ENCODE measurements at places on chromosomes 5 and 9.

DNA sequence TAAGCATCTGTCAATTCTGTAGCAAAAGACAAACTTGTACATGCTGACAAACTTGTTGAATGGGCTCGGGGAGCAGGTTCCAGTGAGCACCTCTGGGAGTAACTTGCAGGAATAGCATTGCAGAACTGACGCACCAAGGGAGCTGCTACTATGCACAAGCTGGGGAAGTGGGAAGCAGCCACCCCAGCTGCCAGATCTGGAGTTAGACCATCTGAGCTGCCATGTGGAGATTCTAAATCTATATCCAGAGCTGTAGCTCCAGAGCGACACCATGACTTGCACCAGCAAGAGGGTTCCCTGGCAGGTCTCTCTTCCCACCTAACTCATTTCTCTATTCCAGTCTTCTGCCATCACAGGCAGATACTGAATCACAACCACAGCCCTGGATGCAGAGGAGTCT, 346.0 kb upstream of the PANK3 start:
- no peak for DNase-seq

DNA sequence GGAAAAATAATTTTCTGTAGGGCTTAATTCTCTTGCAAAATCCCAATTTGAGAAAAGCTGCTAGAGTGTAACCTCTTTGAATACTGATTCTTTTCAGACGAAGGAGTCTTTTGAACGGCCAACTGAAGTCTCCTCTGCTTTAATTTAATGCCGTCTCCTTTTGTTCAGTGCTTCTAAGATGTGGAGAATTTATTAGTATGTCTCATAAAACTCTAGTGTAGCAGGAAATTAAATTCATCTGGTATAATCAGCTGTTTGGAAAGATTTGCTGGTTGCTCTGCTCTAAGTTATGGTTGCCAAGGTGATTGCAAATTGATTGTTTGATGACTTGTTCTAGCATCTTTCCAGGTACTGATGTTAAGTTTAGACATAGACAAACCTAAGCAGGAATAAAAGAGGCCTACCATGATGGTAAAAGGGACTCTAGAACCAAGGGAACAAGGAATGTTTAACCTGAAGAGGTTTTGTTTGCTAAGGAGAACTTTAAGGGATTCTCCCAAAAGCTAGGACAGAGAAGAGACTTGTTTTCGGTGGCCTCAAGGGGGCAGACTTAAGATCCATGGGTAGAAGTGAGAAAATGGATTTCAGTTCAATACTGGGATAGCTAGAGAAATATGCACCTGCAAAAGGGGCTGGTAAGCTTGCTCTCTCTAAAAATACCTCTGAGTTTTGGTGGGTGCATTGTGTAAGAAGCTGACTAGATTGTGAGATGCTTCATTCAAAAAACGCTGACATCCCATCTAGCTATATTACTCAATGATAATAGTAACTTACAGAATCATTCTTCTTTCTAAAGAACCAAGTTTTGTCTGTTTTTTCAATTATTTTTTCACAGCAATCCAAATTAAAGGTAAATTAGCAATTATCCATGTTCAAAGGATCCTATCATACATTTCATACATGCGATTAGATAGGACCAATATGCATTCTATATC, 5.7 kb upstream of the ADRB2 start:
- DNase-seq: peak; percentile 40

GRCh38 chr5:123178683-123179082, 89.6 kb downstream of the PRDM6 start:
- DNase-seq: no peak

DNA sequence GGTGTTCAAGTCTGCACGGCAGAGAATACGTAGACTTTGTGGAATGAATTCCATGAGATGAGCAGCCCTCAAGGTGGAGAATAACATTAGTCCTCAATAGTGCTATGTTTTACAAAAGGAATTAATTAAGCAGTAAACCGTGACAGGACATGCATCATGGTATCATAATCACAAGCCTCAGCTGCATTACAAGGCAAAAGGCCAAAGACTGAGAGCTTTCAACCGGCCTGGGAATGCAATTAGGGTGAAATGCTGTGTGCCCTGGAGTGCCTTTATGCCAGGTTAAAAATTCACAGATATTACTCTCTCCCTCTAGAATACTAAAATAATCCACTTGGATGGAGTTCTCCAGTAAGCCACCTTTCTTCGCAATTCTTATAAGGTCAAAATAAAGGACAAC, 270.6 kb downstream of the MLLT3 start:
- peak; percentile 49 for DNase-seq

- no peak for DNase-seq
These were observed 19.3 kb downstream of the MOCS2 start for GRCh38 chr5:53090229-53090628.

GRCh38 chr5:158884827-158885518, 214.7 kb downstream of the EBF1 start:
- DNase-seq: no peak

GRCh38 chr5:144438237-144438636, 267.6 kb downstream of the KCTD16 start:
- DNase-seq: no peak

DNA sequence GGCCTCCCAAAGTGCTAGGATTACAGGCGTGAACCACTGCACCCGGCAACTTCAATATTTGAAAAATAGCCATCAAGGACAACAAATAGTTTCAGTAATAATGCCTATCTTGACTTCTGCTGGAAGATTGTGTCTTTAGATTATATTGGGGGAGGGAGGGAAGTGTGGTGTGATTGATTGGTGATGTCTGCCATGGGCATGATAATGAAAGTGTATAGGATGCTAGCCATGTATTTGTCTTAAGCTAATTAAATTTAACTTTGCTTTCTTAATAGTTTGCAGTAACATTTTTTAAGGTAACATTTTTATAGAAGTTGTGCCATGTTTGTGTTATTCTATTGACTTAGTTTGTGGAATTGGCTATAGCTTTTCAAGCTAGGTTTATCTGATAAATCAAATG, 4.6 kb downstream of the JMY start:
- DNase-seq: no peak

DNA sequence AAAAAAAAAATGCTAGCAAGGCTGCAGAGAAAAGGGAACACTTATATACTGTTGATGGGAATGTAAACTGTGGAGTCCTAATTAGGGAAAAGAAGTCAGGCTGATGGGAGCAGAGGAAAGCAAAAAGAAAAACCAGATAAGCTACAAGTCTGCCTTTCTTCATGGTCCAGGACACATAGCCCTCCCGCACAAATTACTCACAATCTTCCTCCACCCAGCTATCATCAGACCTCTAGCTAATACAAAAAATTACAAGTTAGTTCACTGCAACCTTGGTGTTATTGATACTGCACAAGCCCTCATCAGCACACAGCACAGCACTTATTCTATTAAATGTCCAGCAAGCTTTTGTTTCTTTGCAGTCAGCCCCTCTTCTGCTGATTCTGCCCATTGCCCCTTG, 186.0 kb upstream of the ADRA1B start:
- no peak for DNase-seq

GRCh38 chr5:140321796-140322195, 18.9 kb upstream of the PFDN1 start:
- no peak for DNase-seq

DNA sequence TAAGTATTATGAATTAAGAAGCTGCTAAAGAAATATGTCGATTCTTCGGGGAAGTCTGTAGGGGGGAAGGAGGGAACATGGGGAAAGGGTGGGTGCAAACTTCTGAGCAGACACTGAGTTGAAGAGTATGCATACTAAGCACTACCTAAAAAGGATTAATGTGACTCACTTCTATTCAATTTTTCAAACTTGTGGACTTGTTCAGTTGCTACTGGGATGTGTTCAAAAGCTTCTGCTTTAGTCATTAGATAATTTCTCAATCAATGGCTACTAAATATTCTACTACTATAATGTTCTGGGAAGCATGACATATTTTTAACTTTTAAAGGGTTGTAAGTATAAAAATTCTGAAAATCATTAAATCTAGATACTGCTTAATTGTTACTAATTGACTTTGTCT, 109.7 kb upstream of the FER start:
- DNase-seq: no peak

GRCh38 chr5:149665416-149666175, 64.5 kb upstream of the PPARGC1B start:
- DNase-seq: no peak

- DNase-seq: peak; percentile 44
These were observed 412.1 kb downstream of the KDM4C start for GRCh38 chr9:7169717-7170389.

- peak; percentile 42 for DNase-seq
These were observed 512.9 kb upstream of the KLF4 start for GRCh38 chr9:108002371-108002956.

DNA sequence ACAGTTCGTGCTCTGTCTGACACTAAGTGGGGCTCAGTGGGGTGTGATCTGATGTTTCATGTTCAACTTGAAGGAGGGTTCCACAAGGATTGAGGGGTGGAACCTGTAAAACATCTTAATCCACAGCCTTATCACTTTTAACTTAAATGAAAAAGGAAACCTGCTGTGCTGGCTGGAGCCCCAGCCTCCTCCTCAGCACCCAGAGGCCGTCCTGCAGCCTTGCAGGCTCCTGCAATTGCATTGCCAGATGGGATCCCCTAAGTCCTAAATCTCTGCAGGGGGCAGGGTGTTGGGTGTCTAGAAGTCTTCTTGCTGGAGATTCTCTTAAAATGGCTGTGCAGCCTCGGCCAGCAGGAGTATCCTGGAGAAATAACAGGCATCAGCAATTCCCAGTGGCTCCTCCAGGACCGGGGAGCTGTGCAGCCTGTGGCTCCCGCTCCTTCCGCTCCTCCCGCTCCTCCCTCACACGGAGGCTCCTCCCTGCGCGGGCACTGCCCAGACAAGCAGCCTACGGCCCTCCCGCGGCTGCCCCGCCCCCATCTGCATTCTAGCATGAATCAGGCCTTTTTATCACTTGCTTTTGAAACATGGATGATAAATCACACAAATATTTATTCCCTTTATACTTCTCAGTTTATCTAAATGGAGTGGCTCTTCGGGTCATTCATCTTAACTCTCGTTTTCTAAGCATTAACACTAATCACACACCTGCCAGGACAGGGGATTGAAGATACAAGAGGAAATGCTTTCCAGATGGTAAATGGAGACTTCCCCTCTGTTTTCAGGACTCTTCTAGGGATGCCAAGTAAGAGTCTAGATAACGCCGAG, 131.0 kb downstream of the ADAMTS16 start:
- DNase-seq: peak; percentile 85

- DNase-seq: peak; percentile 63
These were observed at the start of gene CCDC152 for GRCh38 chr5:42756606-42757601. CCDC152 (plus strand) TSS chr5:42756818; CDS start chr5:42759122, 2,304 bp downstream.

DNA sequence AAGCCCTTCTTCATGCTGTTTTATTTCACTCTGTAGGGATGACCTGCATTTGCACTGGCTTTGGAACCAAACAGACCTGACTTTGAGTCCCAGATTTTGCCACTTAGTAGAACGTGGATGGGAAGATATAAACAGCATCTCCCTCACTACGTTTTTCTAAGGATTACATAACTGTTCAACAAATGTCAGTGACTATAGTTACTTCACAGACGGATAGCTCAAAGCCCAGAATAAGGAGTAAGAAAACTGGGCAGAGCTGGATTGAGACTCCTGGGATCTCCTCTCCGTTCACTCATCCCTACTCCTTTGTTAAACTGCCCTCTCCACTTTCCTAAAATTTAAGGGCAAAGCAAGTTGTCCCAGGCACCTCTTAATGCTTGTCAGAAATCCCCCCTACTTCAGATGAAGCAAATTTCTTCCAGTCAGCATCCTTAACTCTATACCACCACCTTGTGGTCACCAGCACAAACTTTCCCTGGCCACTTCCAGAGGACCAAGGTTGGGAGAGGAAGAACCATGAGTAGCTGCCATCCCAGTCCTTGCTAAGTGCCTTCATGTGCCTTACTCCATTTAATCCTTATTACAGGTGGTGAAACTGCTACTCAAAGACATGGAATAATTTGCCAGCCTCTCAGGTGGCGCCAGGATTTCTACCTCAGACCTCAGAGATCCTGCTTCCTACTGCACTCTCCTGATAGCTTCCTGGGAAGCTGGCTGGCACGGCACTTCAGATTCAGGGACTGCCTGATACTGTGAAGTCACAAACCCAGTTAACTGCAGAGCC, 38.4 kb downstream of the EGR1 start:
- DNase-seq: peak; percentile 58
